Fibroblast of upper back skin (primary cell): ENCODE measurements at places on chromosomes 4 and X.

- no peak for DNase-seq
Measured at GRCh38 chrX:72057849-72058248, 73.9 kb downstream of the RTL5 start.

GRCh38 chrX:150872773-150873336, 25.6 kb downstream of the CD99L2 start:
- DNase-seq = no peak

GRCh38 chr4:152975380-152976211, 39.5 kb downstream of the FHDC1 start:
- no peak for DNase-seq

DNA sequence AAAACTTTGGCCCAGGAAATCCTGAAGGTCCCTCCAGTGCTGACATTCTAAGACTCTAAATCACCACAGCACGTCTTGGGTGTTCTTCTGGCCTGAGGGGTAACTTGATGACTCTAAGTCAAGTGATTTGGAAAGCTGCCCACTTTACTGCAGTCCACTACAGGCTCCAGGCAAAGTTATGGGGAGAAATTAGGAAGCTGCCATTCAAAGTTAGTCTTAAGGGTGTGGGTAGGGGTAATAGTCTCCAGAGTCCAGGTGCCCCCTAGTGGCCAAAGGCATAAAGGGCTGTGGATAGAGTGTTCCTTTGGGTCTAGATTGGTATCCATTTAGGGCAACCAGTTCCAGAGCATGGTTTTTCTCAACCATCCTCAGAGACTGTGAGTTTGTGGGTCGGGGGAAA, 38.7 kb upstream of the SLC16A2 start:
- DNase-seq = peak; percentile 69

DNA sequence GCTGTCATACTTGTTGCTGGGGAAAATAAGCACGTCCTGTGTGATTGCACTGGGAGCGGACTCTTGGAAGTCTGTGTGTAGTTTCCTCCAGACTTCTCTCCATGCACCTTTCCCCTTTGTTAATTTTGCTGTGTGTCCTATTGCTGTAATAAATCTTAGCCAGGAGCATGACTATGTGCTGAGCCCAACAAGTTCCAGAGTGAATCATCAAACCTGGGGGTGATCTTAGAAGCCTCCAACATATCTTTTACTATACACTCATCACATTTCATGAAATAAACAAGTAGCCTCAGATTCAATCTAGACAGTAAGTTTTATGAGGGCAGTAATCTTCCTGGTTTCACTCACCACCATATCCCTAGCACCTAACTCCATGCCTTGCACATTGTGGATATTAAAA, 43.3 kb upstream of the FGF13 start:
- peak; percentile 14 for DNase-seq

DNA sequence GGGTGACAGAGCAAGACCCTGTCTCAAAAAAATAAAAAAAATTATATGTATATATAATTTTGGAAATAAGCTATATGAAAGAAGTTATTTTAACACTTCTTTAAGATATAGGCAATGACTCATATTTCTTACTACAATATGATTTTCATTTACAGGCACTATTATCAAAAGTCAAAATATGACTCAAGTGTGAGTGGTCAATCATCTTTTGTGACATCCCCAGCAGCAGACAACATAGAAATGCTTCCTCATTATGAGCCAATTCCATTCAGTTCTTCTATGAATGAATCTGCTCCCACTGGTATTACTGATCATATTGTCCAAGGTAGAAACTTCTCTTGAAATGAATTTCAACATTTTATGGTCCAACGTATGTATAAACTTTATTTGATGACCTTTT, 20.8 kb downstream of the OCIAD1 start:
- DNase-seq = no peak

DNA sequence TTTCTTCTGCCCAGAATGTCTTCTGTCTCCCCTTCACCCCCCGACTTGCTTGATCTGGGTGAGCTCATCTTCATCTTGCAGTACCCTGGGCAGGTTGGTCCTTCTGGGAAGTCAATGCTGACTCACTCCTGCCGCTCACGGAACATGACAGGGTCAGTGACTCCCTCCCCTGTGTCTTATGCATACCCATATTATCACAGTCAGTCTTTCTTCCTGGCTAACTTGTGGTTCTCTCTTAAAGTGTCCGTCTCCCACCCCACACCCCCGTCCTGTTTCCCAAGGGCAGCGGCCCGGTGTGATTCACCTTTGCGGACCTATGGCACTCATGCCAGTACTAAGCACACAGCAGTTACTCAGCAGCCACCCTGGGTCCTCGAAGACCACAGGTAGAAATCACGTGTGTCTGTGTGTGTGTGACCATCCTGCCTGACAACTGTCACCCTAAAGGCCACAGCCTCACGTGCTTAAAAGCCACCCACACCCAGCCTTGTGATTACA, 17.7 kb downstream of the IQSEC2 start:
- DNase-seq = peak; percentile 63

DNA sequence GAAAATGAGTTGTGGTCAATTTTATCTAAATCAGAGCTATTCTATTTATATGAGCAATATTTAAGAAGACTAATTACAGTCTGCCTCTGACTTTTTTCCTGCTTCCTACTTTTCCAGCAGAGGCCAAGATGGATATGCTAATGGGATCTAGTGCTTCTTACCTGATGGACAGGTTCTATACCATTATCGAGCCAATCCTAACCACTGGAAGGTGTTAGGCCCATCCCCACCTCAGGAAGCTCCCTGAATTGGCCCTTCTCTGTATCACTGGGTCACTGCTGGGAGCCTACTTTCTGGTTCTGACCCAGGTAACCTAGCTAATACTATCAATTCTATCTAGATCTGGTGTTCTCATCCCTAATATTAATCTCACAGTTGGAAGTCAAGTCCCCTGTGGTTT, 577 bp upstream of the YIPF7 start:
- DNase-seq = no peak

- no peak for DNase-seq
Measured at GRCh38 chrX:135543172-135543571, 22.7 kb downstream of the INTS6L start.

GRCh38 chrX:151712253-151712652, 3.6 kb upstream of the FATE1 start:
- DNase-seq = no peak

DNA sequence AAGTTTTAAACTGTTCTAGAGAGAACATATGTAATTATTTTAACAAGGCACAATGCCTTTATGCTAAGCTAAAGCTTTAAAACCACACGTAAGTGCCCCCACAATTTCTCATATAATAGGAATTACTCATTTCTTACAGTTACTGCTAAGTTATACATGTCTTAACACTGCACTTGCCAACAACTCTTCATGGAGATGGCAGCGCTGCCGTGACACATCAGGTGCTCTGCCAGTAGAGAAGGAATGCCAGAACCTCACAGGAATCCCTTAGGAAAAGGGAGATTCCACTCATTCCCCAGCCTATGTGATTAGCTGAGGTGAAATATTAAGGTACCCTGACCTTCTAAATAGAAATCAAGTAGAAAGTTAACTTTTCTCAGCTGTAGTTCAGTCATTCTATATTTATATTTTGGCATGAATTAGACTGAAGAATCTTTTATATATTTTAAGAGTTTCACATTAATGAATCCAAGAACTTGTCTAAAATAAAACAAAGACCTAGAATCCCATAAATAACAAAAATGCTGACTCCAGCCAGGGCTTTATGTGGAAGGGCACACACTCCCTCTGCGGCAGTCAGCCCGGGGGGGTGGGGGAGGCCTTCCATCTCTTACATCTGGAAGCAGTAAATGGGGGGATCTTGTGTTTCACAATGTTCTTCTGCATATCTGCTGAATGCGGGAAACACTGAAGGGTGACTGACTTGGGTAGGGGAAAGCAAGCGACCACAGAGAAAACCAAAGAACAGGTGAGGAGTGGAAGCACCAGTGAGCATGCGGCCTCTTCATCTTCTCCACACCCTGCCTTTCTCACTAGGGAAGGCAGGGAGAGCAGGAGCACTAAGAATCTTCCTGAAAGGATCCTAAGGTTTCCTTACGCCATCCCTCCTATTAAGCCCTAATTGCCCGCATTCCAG, 23.7 kb downstream of the ACSL1 start:
- peak; percentile 78 for DNase-seq

DNA sequence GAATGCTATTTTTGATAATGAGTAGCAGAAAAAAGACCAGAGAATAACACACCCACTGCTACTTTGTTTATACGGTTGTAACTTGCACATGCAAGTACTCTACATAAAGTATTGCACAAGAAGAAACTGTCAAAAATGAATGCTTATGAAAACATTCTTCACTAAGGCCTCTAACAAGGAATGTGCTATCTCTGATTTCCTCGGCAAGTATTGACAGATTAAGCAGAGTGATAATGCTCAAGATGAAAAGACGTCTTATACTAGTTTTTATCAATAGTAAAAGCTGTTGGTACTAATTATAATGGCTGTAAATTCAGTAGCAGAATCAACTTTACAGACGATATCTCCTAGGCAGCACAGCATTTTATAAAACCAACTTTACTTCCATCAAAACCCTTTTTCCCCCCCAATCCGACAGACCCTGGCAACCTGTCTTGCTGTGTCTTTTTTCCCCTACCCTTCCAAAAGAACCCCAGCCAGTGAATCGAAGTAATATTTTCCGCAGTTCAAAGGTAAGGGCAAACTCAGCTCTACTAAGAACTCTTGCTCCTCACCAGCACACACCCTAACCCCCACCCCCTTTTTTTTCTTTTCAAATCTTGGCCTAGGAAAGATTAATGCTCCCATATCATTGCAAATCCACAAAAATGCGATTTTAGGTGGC, 1.5 kb downstream of the FRYL start:
- DNase-seq = peak; percentile 48

DNA sequence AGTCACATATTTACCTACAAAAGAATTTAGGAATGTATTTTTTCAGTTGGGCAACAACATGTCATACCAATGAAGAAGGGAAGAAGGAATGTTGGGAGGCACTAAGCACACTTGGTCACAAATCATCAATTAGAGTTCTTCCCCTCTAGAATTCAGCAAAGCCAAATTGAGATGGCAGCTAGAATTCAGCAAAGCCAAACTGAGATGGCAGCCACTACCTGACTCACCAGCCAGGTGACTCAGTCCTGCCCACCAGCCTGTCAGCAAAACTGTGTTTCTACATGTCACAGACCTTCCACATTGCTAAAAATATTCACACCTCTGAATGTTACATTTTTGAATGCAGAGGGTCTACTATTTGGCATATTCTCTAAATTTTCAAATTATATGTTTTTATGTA, 63.2 kb upstream of the NOCT start:
- DNase-seq = peak; percentile 10

- no peak for DNase-seq
Measured at GRCh38 chrX:872090-872489, 241.5 kb downstream of the SHOX start.

GRCh38 chr4:153834901-153835300, 46.0 kb upstream of the SFRP2 start:
- DNase-seq = no peak

- DNase-seq = peak; percentile 63
Measured at GRCh38 chrX:100768679-100769338, 36.9 kb upstream of the SYTL4 start.

- DNase-seq = no peak
Measured at GRCh38 chr4:83382850-83383249, 48.2 kb upstream of the HPSE start.

GRCh38 chr4:184450045-184450444, 24.3 kb downstream of the IRF2 start:
- peak; percentile 81 for DNase-seq

DNA sequence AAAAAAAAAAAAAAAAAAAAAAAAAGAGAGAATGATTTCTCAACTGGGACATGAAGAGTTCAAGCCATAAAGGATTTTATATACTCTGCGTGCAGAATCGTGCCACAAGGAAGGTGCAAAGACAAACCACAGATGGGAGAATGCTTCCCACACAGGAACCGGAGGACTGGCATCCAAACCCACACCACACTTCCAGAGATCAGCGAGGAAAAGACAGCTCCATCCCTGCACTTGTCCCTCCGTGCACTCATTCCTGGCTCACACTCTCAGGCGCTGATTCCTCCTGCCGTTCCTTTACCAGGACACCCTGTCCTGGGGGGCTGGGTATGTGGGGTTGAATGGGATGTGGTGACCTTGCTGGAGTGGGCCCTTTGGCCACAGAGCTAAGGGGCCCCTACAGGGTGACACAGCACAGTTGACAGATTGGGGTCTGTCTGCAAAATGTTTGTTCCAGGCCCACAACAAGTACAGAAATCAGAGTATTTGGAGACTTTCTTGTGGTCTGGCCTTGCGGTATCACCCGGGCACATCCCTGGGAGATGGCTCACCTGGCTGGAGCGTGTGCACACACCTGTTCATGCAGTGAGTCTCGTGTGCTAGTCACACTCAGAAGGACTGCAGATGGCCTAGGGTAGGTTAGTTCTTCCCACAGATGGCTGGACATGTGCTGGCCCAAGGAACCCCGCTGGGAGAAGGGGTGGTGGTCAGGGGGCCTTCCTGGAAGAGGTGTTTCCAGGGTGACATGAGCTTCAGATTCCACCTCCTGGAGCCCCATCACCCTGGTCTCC, 55.4 kb upstream of the GPR78 start:
- DNase-seq = peak; percentile 41

DNA sequence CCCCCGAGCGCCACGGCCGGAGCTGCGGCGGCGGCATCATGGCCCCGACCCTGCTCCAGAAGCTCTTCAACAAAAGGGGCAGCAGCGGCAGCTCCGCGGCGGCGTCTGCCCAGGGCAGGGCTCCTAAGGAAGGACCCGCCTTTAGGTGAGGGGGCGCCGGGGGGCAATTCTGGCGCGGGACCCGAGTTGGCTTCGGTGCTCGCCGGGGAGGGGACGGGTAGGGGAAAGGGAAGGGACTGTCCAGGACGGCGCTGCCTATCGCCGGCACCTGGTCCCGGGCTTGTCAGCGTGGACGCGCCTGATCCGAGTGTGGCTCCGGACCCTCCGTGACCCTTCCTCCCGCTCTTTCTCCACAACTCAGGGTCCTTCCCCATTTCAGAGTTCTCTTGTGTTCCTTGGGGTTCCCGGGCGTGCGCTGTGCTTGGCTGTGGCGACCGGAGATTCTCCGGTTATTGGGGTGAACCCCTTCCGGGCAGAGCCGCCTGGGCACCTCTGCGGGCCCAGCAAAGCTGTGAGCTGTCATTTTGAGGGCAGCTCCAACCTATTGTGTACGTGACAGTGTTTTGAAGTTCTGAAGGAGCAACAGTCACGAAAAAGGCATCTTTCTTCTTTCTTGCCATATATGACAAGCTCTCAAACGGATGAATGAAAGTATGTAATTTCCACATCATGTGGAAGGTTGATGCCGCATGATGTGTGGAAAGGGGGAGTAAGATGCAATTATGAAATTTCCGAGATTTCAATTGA, 522 bp downstream of the FNIP2 start:
- DNase-seq = peak; percentile 28

GRCh38 chrX:153547195-153547594, 29.8 kb downstream of the ATP2B3 start:
- no peak for DNase-seq

- no peak for DNase-seq
Measured at GRCh38 chr4:62560858-62561257, 1360.7 kb downstream of the ADGRL3 start.

DNA sequence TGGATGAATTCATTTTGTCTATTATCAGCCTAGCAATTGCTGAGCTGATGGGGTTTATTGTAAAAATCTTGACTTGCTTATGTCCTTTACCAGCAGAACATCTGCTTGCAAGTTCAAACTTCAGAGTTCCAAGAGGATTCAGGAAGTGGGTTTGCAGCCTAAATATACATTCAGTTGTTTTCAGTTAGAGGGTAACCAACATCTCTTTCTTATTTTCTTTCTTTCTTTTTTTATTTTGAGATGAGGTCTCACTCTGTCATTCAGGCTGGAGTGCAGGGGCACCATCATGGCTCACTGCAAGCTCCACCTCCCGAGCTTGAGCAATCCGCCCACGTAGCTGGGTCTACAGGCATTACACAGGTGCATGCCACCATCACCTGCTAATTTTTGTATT, 31.4 kb upstream of the FHL1 start:
- no peak for DNase-seq
